ENCODE measurements at places on chromosomes 12 and 14.

GRCh38 chr12:72511906-72512305 is 239.7 kb downstream of the TRHDE start:
- no peak for DNase-seq

DNA sequence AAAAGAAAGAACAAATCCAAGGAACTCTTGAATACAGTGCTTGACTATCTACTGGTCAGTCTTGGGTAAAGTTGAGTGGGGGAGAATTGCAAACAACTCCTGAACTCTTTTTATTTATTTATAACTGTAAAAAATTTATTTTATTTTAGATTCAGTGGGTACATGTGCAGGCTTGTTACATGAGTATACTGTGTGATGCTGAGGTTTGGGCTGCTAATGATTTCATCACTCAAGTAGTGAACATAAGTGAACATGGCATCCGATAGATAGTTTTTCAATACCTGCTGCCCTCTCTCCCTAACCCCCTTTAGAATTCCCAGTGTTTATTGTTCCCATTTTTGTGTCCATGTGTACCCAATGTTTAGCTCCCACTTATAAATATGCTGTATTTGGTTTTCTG is 3.2 kb upstream of the GSG1 start:
- DNase-seq, result no peak

DNA sequence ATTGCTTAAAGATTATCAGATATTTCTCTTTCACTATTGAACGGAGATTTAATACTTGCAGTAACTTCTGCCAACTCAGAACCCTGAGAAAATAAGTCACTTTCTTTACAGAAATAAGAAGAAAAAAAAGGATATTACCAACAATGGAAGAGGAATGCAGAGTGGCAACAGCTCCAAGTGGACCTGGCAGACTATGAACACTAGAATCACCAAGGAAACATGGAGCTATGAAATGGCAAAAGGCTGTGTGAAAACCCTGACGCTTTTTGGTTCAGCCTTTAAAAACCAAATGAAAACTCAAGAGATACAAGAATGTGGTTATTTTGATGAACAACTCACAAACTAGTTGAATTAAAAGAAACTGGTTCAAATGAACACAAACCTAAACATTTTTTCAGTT is 17.7 kb downstream of the DTD2 start:
- peak; percentile 61 for DNase-seq

DNA sequence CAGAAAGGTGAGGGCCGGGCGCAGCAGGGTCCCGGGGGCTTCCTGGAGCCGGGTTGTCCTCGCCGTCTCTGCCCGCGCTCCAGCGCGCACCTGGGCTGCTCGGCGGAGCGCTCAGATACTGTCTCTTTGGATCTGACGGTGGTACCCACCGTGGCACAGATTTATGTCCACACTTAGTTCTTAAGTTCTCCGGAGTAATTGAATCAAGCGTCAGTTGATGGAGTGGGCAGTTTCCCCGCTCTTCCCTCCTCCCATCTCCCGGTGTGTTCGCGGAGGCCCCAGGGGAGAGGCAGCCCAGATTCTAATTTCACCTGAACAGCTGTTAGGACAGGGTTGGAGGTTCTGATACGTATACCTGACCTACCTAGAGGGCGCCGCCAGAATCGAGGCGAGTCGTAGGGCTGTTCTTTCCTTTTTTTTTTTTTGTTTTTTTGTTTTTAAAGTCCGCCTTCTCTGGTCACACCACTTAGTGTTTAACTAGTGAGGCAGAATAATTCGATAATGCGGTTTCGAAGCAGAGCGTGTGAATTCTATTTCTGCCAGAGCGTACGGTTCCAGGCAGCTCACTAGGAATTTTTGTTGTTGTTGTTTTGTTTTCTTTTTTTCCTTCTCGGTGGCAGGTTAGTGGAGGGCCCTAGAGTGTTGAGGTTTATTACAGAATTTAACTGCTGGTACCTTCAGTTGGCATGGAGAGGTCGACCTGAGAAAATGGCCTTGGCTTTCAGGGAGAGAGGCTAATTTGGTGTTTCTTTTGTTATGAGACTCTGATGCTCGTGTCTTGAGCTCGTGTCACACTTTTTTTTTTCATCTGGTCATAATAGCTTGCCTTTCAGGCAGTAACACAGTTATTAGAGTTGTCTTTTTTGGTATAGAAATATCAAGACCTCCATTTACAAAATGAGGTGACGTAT is 22.3 kb upstream of the GNS start:
- DNase-seq, result no peak

- no peak for DNase-seq
Measured at GRCh38 chr12:100026241-100026640, 41.5 kb upstream of the ANKS1B start.

GRCh38 chr14:93231129-93231979 is 24.3 kb downstream of the UBR7 start:
- peak; percentile 4 for DNase-seq

- DNase-seq, result no peak
Measured at GRCh38 chr12:22882559-22882958, 257.6 kb downstream of the ETNK1 start.

DNA sequence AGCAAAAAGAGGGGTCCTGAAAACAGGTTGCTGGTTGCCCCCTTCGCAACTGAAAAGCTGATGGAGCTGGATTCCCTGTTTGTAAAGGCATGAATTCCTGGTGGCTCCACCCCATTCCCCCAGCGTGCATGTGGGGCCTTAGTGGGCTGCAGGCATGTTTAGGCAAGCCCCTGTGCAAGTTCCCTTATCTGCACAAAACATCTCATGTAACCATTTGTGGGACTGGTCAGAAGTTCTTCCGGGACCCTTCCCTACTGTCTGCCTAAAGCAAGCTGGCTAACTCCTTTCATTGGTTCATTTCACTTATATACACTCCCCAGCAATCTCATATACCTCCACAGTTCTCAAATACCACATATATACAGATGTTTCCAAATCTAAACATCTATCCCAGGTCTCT is 24.0 kb upstream of the HIGD1C start:
- no peak for DNase-seq

GRCh38 chr14:94805680-94806288 is 35.9 kb upstream of the GSC start:
- no peak for DNase-seq

DNA sequence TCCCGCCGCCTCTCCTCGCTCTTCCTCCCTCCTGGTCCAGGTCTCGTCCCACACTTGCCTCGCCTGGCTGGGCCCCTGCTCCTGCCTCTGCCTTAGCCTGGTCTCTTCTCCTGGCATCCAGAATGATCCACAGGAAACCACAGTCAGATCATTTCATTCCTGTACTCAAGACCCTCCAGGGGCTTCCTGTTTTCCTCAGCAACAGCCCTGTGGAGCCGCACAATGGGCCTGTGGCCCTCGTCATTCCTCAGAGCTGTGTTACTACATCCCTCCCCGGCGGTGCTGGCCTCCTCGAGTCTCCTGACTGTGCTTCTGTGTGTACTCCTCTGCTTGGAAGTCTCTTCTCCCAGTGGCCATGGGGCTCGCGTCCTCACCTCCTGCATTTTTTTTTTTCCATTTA is 20.1 kb downstream of the ATP6V0A2 start:
- DNase-seq, result no peak

GRCh38 chr14:72793156-72793939 is 100.6 kb downstream of the DPF3 start:
- DNase-seq, result no peak

- no peak for DNase-seq
Measured at GRCh38 chr14:93135399-93135798, 19.7 kb upstream of the ITPK1 start.

DNA sequence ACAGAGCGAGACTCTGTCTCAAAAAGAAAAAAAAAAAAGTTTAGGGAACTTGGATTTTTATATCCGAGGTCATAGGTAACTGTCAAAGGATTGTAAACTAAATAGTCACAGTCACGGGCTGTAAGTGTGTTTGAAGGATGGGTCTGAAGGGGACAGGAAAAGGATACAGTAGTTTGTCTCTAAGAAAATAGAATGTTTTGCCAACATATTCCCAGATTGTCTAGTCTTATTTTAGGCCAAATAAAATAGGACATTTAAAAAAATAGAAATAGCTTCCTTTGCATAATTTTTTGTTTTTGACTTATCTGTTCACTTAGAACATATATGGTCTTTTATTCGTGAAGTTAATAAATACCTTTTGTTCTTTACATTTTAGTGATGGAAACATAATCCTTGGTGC is 24.2 kb upstream of the REP15 start:
- DNase-seq, result no peak

DNA sequence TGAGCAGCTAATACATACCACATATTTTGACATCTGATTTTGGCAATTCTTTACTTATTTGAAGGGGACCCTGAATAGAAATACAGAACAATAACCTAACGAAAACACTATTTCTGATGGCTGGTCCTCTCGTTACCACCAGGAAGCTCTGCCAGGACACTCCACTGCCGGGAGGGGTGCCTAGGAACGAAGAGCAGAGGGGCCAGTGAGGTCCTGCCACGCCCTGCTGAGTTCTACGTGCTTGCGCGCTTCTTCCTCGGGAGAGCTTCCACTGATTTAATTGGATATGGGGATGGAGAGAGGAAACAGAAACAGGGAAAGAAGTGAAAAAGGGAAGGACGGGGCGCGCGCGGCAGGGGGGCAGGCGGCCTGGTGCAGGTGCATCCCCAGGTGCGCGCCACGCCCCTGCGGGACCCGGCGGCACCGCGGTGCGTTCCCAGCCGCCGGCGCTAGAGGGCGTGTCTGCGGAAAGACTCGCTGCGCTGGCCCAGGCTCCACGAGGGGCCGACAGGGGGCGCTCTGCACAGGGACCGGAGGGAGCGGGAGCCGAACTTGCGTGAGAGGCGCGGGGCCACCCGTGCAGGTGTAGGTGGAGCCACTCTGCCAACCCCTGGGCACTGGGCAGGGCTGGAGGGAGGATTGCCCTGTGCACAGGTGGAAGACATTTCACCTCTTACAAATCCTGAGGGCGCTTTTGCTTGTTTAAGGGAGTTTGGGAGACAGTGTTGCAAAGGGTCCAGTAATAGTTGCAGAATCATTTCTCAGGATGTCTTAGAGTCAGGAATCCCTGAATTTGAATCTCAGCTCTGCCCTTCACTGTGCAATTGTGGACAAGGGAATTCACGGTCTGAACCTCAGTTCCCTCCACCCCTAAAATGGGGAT is 986.3 kb upstream of the TMEM132C start:
- no peak for DNase-seq

DNA sequence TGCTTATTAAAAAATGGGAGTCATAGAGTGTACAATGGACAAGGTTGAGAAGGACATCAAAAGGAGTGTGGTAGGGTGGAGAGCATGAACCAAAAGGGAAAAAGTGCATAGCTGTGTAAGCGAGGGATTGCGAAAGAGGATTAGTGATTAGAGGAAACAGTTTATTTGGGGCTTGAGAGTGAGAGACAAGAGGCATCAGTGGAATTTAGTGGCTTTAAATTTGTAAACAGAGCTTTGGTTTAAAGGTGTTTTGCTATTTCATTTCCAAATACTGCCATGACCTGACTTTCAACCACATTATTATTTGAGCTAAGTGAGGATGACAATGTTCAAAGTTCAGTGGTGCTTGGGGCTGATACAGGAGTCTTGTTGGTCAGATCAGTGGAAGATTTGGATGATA is 53.4 kb downstream of the SLC16A7 start:
- no peak for DNase-seq

DNA sequence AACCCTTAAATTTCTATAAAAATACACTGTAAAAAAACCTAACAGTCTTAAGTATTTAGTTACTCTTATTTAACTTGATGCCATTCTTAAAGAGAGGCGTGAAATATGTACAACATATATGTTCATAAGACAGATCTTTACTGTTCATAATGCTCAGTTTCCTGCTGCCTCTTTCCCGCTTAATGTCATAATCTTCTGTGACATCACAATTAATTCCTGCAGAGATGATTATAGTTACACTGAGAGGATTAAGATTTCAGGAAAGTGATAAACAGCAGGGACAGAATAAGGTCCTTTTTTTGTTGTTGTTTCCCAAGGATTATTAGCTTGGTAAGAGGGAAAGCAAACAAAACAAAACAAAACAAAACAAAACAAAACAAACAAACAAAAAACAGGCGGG is 801.4 kb downstream of the FLRT2 start:
- no peak for DNase-seq

- DNase-seq, result no peak
Measured at GRCh38 chr12:130828895-130829294, 10.2 kb downstream of the STX2 start.

DNA sequence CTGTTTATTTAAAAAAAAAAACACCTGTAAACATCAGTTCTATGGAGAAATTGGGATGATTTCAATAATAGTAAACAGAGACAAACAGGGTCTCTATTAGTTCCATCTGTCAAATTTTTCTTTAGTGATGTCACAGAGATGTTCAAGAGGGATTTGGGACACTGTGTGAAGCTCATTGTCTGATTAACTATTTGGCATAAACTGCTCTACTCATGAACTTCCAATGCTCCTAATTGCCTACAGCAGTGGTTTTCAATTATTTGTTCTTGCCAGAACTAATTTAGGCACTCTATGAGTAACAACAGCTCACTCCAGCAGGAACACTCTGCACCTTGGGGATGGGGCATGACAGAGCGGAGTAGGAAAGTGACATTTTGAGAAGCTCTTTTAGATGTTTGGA is 250.1 kb upstream of the PRKD1 start:
- no peak for DNase-seq

- DNase-seq, result no peak
Measured at GRCh38 chr12:6768990-6769389, 2.8 kb downstream of the PTMS start.

DNA sequence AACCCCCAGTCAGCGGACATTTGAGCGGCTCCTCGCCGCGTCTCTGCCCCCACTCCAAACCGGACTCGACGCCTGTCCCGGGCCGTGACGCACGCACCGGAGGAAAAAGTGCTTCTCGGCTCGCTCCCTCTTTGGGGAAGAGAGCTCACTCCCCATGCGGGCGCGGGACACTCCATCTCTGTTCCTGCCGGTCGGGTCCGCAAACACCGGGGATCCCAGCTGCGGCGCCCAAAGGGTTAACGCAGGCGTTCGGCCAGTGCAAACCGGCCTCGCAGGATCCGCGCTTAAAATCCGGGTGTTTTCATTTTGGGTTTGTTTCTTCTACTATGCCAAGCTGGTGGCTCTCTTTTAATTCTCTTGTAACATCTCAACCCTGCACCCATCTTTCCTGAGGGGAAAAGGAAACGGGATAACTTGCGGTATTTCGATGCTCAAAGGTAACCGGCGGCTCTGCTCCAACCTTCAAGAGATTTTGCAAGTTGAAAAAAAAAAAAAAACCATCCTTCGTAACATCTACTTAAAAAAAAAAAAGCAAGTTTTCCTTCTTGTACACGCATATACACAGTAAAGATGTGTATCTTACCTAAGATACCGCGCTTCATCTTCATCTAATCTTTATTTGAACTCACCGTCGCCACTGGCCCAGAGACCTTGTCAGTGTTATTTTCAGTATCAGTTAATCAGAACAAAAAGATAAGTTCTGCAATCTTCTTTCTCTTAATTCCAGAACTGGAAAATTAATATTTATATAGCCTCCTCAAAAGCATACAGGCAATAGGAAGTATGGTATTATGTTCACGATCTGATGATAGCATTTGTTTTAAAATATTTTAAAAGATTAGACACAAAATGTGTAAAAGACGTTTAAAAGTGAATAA is 1.6 kb upstream of the ATP2B1 start:
- DNase-seq, result peak; percentile 59

- DNase-seq, result no peak
Measured at GRCh38 chr14:104220215-104221070, 82.1 kb downstream of the KIF26A start.

Measured in hippocampal formation (tissue), 2 donors.